ENCODE measurements at places on chromosomes 5 and 9.

DNA sequence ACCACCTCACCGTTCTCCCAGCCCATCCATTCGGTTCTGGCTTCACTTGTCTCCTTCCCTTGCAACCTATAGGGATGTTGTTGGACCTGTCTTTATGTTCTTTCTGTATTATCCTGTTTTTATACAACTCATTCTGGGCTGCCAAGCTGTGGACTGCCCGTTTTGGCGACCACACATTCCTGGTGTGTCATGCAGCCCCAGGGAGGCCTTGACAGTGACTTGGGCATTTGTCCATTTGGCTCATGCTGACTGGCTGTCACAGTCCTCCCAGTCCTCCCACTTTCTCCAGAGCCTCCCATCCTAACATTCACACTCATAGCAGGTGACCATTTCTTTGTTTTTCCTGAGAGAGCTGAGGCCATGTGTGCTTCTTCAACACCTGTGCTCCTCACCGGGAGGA is 136.4 kb downstream of the SLF1 start:
- no peak for DNase-seq

DNA sequence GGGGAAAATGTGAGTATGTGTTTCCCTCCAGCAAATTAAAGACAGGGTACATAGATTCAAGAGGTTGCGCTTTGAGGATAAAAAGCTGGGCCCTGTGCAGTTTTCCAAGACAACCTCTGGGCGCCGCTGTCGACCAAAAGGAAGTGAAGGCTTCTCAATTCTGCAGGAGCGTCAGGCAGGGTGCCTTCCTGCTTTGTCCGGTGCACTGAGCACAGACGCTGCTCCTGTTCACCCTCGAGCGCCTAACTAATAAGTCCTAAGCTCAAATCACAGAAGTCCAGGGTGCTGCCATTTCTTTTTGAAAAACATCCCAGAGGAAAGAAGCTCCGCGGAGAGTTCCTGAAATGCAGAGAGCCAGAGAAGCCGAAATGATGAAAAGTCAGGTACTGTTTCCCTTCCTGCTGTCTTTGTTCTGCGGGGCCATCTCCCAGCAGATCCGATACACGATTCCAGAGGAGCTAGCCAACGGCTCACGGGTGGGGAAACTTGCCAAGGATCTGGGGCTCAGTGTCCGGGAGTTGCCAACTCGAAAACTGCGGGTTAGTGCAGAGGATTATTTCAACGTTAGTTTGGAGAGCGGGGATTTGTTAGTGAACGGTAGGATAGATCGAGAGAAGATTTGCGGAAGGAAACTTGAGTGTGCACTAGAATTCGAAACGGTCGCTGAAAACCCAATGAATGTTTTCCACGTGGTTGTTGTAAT is at the start of gene PCDHGB1:
TSS of gene PCDHGB1 (plus strand) at position 183 of the 703 bp plus-strand sequence. CDS start at position 345, 162 bp downstream.
- DNase-seq: peak; percentile 31

- no peak for DNase-seq
Observed at GRCh38 chr5:76495870-76496269, 92.8 kb downstream of the IQGAP2 start.

- DNase-seq: no peak
Observed at GRCh38 chr9:83677596-83677995, 30.2 kb downstream of the UBQLN1 start.

DNA sequence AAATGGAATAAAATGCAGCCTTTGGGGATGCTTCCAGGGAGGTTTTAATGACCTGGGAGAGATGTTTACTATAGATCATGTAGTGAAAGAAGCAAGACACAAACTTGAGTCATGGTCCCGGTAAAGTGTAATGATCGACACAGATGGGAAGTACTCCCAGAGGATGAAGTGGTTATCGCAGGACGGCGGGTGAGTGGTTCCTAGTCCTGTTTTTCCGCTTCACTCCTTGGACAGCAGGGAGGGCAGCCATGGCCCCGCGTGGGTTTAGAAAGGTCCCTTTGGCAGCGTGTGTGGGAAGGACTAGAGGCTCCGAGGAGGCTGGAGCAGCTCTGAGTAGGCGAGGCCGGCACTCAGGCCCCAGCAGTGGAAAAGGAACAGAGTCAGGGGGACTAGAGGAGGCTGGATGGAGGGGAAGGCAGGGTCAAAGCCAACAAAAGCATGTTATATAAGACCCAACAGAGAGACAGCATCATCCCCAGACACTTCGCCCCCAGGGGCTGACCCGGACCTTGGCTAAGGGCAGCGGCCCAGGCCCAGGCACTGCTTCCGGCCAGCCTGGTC is 49.2 kb upstream of the STXBP1 start:
- DNase-seq: no peak

- no peak for DNase-seq
Observed at GRCh38 chr5:131968396-131968954, 23.0 kb upstream of the MEIKIN start.

- DNase-seq: no peak
Observed at GRCh38 chr9:95740217-95741004, 135.1 kb upstream of the ERCC6L2 start.

DNA sequence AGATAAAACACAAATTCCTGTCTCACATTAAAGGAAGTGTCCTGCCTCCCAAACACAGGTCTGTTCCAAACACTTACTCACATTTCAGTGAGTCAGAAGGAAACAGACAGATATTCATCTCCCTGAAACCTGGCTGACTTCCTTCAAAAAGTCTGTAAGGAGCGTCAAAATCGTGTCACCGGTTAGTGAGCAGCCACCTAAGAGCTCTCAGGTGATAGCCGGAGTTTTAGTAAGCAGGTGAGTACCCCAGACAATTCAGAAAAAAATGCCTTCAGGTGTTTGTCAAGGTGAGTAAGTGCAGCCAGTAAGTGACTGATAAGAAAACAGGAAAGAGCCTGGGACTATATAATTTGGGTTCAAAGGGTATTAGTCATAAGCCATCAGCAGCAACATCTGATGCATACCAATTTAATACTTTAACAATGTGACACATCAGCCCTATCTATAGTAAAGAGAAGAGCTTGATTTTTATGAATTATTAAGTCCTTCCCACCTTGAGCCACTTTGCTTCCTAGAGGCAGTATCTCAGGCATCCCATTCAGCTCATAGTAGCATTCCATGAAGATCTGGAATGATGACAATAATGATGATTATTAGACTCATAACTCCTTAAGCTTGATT is 1.3 kb upstream of the ITGA2 start:
- DNase-seq: no peak

GRCh38 chr5:89342106-89342876 is 459.3 kb upstream of the MEF2C start:
- no peak for DNase-seq

DNA sequence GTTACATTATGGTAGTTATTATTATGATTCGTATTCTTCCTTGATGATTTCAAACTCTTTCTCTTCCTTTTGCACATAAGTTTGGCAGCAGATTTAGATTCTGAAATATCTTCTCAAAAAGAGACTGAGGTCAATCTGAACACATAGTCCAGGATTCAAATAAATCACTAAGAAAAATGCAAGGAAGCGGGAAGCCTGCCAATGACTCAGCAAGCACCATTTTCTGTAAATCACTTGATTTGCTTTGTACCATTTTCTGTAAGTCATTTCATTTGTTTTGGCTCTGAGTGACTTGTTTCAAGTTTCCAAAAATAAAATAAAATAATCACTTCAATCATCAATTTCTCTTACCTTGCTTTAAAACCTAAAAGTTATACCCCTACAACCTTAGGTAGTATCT is 24.6 kb upstream of the GLIS3 start:
- no peak for DNase-seq

GRCh38 chr5:151491062-151491461 is 43.7 kb downstream of the SLC36A1 start:
- DNase-seq: no peak

DNA sequence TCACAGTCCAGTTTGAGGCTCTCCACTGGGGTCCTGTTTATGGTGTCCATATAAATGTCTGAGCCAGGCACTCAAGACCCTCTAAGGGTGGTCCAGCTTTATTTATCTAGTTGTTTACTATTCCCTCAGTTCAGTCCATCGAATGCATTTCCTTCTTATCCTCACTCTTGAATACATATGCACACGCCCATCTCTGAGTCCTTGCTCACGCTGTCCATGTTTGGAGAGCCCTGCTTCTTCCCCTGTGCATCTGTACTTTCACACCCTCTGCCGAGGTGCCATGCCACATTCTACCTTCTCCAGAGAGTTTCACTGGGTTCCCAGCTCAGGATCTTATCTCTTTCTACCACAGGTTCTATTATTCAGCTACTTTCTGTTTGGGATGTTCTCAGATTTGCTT is 30.2 kb upstream of the SEMA6A start:
- no peak for DNase-seq

- DNase-seq: no peak
Observed at GRCh38 chr5:81142108-81142507, 91.0 kb upstream of the CKMT2 start.

- no peak for DNase-seq
Observed at GRCh38 chr5:54095969-54096368, 214.4 kb downstream of the ARL15 start.

DNA sequence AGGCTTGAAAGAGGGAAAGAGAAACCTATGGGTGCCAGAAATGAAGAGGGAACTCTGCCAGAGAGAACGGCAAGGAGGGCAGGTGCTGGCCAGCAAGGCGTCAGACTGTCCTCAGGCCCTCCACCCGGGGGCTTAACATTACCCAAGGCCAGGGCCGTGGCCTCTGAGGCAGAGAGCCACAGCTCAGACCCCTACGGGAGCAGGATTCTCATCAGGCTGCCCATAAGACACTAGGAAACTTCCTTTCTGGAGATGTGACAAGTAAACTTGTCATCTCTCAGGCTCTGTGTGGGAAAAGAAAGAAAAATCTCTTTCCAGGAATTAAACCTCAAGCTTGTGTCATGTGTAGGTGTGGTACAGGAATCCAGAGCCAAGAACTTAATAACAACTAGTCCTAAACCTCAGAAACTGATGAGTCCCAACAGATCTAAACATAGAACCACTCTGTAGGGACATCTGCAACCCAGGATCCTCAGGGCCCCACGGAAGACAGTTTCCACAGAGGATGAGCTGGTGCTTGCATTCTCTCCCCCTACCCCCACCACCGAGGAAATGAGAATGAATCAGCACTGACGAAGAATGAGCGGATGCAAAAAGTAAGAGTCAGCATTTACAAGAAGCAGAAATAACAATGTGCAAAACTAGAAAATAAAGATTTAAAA is 74.3 kb downstream of the DCP2 start:
- no peak for DNase-seq

DNA sequence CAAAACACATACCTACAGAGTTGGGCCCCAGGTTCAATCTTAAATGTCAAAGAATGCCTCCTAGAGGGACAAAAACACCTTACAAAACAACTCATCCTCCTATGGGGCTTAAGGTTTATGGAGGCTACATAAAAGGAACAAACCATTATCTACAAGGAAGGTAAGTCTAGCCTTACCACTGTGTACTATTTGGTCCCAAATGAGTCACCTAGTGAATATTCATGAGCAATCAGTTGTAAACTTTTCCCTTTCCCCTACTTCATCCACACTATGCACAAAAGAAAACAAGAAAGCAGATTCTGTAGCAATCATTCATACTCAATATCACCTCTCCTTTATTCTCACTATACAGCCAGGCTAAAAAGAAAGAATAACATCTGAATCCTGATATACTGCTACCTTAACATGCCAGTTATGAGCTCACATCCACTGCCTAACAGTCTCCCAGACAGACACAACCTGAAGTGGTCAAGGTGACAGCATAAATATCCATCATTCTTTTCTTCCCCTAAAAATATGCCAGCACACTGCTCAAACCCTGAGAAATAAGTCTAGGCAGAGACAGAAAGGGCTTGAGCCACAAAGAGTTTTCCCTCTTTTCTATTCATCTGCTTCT is 6.2 kb downstream of the OXCT1 start:
- DNase-seq: no peak

- no peak for DNase-seq
Observed at GRCh38 chr5:17154211-17154996, 63.0 kb upstream of the BASP1 start.

DNA sequence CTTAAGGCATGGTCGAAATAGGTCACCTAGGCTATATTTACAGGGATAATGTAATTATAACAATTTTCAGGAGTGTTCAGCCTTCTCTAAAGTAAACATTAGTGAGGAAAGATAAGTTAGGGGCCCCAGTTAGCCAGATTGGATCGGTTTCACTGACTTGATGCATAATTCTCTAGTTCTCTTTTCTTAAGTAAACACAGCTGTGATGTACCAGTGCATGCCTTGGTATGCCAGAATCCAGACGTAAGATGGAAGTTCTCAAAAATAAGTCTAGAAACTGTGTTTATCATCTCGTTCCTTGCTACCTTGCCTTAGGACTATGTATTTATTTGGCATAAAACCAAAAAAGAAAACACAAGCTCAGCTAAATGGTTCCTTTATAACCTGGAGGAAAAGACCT is 442.2 kb upstream of the CLINT1 start:
- no peak for DNase-seq

DNA sequence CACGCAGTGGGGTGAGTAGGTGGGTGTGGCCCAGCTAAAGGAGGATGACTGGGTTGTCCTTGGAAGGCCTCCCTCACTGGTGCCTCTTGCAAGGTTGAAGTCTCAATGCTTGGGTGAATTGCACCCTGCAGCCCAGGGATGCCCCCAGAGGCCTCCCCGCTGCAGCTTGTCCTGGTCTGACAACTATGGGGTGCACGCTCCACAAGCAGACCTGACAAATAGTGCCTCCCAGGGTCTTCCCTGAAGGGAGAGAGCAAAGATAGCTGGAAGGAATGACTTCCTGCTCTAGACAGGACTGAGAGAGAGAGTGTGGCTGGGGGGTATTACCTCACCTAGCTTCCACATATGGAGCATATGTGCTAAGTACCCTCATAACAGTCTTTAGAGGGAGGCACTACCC is 1.7 kb downstream of the PSD2 start:
- DNase-seq: no peak

DNA sequence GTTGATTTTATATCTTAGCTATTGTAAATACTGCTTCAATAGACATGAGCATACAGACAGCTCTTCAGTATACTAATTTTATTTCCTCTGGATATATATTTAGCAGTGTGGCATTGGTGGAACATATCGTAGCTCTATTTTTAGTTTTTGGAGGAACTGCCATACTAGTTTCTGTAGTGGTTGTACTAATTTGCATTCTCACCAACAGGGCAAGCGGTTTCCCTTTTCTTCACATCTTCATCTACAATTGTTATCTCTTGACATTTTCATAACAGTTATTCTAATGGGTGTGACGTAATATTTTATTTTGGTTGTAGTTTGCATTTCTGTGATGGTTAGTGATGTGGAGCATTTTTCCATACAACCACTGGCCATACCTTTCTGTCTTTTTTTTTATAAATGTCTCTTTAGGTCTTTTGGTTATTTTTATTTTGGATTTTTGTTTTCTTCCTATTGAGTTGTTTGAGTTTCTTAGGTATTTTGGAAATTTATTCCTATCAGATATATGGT is 32.5 kb downstream of the TAF11L14 start:
- no peak for DNase-seq

DNA sequence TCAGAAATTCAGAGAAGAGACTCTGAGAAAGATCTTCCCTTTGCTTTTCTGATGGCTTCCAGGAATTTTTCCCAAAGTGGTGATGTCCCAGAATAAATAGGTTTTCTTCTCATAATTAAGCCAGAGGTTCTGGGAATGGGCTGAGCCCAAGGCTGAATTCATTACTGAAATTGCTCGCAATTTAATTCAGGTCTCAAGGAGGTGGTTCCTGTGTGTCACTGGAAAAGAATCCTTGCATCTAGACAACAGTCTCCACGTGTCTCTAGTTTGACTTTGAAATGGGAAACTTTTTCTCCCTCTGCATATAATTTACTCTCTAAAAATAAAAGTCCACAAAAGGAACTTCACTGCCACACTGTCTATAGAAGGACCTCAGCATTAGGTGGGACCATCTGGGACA is 27.8 kb upstream of the STX17 start:
- no peak for DNase-seq

GRCh38 chr5:167626341-167627123 is 664.9 kb upstream of the WWC1 start:
- no peak for DNase-seq

GRCh38 chr5:84411832-84412605 is 27.3 kb upstream of the EDIL3 start:
- DNase-seq: no peak

Data from immature natural killer cell (primary cell).